ENCODE measurements at places on chromosomes 2 and 18.

DNA sequence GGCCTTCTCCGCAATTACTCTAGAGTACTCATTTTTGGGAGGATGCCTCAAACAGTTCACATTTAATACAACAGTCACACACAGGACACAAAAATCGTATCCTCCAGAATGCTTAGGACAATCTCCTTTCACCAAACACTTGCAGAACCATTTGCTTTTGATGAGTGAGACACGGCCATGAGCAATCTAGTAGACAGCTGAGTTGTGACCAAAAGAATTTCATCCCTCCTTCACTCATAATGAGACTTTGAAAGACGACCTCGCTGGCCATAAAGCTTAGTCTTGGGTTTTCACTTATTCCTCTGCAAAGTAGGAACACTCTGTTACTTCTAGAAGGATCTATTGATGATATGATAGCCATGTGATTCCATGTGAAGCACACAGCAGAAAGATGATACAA lies 87.5 kb upstream of the SLC35G4 start:
- no peak for DNase-seq

GRCh38 chr2:112153179-112153490 lies 14.9 kb downstream of the FBLN7 start:
- no peak for DNase-seq

DNA sequence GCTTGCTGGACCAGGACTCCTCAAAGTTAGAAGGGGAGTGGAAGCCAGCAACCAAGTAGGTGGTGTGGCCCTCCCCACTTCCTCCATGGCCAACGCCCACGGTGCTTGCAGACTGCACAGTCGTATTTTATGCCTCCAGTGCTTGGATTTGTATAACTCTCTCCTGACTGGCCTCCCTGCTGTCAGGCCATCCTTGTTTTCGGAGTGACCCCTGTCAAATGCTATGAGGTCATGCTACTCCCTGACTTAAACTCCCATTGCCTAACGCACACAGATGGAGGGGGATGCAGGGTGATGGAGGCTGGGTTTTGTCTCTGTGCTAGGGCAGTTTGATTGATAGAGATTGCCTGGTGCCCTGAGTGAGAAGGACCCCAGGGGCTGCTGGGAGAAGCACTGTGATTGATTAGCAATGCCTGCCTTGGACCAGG lies 36.1 kb downstream of the GLI2 start:
- no peak for DNase-seq

- no peak for DNase-seq
Observed at GRCh38 chr2:172863341-172863740, 127.7 kb downstream of the RAPGEF4 start.

- no peak for DNase-seq
Observed at GRCh38 chr18:39911716-39912115, 2043.3 kb upstream of the PIK3C3 start.

DNA sequence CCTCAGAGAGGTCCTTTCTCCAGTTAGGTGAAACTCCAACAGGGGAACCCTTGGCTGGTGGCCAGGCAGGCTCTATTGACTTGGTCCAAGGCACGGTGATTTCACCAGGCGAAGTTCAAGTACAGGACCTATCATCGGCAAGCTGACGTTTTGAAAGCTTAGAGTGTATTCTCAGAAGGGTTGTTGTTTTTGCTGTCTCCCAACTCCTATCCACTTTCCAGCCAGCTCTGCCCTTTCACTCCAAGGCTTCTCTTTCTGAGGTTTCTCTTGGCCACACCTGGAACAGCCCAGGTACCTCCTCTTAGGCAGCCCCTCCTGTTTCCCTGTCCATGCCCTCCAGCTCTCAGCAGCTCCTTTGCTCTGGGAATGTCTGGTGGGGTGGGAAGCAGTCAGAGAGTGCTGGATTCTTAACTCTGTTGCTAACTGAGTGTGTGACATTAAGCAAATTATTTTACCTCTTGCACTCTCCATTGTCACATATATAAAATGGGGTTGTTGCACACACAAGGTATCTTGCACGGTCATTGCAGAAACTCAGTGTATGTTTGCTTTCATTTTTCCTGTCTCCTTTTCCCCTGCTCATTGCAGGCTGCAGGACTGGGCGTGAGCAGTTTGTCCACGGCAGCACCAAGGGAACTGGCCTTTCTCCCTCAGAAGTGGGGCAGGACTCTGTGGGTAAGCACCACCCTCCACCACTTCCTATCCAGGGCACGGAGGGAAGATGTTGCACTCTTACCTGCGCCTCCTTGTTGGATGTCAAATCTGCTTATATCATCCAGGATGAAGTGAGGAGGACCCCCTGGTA lies 30.2 kb downstream of the CAPN13 start:
- no peak for DNase-seq

DNA sequence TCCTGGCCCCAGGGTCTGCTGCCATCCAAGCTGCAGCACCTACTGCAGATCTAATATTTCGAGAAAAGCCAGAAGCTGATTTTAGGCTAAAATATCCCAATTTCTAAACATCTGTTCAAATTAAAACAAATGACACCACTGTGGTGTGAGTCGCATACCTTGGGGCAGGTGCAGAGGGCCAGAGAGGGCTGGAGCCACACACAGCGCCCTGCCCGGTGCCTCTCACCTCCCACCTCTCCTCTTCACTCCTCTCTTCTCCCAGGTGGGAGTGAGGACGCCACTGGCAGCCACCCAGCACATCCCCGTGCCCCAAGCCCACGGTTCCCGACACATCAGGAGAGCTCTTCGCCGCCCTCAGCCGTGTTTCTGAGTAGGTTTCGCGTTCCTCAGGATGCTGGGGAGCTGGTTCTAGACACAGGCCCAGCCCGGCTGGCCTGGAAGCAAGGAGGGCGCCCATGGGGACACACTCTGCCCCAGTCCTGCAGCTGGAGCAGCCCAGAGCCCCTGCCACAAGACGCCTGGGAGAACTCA lies 21.4 kb downstream of the THAP4 start:
- no peak for DNase-seq

DNA sequence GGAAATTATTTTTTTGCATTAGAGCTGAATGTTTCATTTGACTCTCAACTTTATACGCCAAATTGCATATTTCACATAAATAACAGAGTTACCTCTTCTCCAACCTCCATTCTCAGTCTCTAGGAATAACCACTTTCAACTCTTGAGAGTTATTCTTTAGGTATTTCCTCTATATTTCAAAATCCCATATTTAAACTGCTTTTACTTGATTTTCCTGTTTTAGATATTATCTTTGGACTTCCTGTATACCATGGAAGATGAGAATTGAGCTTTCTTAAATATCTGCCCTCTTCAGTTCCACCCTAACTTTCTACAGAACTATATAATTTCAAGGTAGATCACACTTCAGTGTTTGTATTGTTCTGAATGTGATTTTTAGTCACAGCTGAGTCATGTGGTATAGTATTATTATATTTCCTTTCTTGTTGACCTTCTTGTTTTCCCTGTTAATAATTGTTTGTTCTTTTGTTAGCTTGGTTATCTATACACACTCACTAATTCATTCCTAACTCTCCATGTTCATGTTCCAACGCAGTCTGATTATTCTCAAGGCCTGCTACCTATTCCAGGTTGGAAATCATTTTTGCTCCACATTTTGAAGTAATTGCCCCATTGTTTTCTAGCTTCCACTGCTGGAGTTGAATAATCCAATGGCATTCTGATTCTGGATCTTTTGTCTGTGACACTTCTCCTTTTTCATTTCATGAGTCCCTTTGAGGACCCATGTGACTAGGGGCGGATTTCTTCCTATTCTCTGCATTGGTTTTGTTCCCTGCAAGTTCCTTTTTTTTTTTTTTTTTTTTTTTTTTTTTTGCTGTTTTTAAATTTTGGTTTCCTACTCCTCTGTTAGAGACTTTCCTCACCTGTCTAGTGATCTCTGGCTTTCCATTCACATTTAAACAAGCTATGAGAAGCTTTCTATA lies 156.8 kb upstream of the RBMS1 start:
- DNase-seq, result no peak

GRCh38 chr18:57846258-57846657 lies 43.1 kb upstream of the ATP8B1 start:
- no peak for DNase-seq

- no peak for DNase-seq
Observed at GRCh38 chr2:134818321-134818720, 20.1 kb upstream of the ACMSD start.

- no peak for DNase-seq
Observed at GRCh38 chr2:240631548-240632305, 6.4 kb downstream of the GPR35 start.

GRCh38 chr2:7432436-7432835 lies 515.2 kb downstream of the RNF144A start:
- DNase-seq, result no peak

DNA sequence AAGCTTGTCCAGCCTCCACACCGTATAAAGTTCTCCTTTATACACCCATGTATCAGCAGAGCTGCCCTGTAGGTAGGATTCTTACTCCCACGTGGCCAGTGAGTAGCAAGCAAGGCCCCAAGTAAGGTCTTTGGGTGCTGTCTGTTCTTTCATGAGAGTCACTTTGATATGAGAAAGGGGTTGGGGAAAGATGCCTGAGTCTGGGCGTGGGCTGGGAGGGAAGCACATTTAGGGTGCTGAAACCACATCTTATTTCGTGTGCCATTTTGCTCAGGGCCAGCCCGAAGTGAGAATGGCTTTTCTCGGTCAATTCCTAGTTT lies 436 bp upstream of the ITPRIPL1 start:
- peak; percentile 21 for DNase-seq

DNA sequence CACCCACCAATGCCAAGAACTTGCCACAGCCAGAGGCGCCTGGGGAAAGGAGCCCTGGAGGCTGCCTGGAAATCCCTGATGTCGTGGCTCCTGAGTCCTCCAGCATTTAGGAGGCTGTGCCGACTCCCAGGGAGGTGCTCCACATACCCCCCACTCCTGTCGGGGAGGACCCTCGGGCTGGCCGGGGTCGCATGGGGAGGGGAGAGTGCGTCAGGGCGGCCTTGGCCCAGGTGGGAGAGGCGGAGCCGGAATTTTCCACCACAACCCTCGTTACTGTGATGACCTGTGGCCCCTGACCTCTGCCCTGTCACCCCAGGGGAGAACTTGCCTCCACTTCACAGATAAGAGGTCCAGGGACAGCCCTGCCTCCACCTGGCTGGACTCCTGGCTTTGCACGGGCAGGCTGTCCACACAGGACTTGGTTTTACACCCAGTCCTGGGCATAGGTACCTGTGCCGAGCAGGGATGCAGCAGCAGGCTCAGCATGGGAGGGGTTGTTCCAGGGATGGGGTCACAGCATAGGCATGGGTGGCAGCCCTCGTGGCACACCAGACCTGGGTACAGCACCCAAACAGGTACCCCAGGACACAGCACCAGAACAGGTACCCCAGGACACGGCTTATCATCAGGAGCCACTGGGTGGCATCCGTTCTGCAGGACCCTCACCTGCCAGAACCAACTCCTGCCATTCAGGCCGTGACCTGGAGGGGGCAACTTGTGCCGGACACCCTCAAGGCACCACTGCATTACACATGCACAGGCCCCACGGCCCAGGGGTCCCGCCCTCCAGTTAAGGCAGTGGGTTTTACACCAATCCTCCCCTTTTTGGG lies 12.3 kb upstream of the AGXT start:
- DNase-seq, result no peak

- no peak for DNase-seq
Observed at GRCh38 chr18:21134895-21135294, 23.3 kb upstream of the ROCK1 start.

GRCh38 chr2:192184349-192184748 lies 10.4 kb downstream of the TMEFF2 start:
- DNase-seq, result no peak

DNA sequence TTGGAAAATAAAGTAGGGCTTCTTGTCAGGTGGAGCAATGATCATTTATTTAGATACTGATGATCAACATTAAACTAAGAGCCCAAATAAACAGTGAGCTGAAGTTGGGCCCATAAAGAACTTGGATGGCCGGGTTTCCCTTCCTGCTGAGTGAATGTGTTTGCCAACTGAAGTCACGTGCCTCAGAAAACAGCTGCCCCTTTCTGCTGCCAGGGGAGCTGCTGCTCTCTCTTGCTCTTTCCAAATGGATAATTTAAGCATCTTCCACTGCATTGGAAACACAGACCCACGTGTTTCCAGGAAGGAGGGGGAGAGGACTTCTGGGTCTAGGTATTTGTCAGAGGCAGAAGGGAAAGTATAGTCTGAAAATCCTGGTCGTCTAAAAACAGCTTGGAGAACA lies 22.9 kb upstream of the NCKAP5 start:
- no peak for DNase-seq

DNA sequence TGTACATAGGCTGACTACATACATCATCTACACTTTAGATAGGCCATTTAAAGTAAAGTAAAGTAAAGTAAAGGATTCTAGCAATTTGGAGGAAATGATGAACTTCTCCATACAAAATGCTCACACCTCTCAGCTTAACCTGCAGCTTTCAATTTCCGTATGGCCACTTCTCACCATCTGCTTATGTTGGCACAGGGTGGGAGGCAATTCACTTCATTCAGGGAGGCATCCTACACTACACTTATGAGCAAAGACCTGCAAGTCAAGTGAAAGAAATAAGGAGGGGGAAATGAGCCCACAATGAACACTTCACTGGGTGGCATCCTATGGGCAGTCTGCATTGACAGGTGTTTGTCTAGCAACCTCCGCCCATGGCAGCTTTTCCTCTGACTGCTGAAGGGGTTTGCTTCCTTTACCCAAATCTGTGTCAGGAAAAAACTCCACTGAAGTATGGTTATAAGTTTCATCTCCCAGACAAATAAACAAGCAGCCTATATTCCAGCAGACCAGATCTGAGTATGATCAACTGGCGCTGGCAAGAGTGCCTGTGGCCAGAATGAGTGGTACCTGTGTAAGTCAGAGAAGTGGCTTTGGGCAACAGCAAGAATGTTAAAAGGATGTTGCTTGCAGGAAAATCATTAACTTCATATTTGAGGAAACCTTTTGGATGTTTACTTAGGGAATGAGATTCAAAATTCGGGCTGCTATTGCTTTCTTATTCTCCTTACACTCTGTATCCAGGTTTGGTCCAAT lies 449.1 kb downstream of the TGIF1 start:
- no peak for DNase-seq

DNA sequence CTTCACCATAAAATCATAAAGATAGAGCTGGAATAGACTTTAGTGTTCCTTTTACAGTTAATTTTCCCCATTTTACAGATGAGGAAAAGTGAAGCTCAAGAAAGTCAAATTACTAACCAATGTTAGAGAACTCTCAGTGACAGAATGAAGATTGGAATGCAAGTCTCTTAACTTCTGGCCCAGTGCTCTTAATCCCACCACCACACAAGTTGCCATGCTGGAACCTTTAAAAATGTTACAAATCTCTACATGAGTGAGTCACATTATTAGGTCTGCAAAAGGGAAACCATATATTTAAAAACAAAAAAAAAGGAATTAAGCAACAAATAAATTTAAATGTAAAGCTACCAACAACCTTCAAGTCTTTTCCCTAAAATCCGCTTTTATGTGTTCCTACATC lies 3.5 kb downstream of the NCKAP1 start:
- DNase-seq, result no peak

DNA sequence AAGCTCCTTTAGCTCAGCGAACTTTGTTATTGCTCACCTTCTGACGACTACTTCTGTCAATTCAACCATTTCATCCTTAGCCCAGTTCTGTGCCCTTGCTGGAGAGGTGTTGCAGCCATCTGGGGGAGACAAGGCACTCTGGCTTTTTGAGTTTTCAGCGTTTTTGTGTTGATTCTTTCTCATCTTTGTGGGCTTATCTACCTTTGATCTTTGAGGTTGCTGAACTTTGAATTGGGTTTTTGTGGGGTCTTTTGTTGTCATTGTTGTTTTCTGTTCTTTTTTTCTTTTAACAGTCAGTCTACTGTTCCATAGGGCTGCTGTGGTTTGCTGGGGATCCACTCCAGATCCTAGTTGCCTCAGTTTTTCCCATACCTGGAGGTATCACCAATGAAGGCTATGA lies 57.3 kb downstream of the GTF3C3 start:
- no peak for DNase-seq

- DNase-seq, result no peak
Observed at GRCh38 chr2:121165038-121165542, 119.9 kb downstream of the TFCP2L1 start.
